ENCODE measurements at places on chromosomes 2 and 18.
A peak's percentile ranks its signal among the peaks of the same experiment; 100 is the strongest.

GRCh38 chr2:231987124-231987727 is 25.7 kb downstream of the DIS3L2 start:
- DNase-seq, result no peak

GRCh38 chr2:3703236-3703756 is at the start of gene DCDC2C:
DCDC2C (plus strand) TSS chr2:3703575; CDS start chr2:3703752, 177 bp downstream.
- no peak for DNase-seq

- DNase-seq, result no peak
These were observed 81.5 kb upstream of the CD226 start for GRCh38 chr18:70029163-70029562.

- DNase-seq, result no peak
These were observed 30.9 kb downstream of the STK39 start for GRCh38 chr2:168216351-168217005.

GRCh38 chr18:62386601-62387000 is 61.5 kb downstream of the TNFRSF11A start:
- no peak for DNase-seq

DNA sequence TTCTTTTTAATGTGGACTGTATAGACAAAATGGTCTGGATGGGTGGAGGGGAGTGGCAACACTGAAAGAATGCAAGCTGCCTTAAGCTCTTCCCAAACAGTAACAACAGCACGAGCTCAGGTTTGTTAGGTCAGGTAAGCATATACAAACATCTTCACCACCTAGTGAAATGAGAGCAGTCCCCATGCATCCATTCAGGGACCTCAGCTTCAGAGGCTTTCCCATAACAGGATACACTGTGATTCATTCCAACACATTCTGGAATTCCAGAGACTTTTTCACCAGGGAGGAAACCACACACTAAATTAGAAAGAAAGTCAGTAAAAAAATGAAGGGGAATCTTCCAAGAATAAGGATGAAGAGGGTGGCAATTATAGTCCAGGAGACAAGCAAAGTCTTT is 50.4 kb upstream of the BZW1 start:
- DNase-seq, result no peak

GRCh38 chr2:241686324-241686649 is 328 bp downstream of the DTYMK start:
- no peak for DNase-seq

GRCh38 chr18:26863122-26863879 is 2.2 kb downstream of the AQP4 start:
- no peak for DNase-seq

GRCh38 chr2:29920130-29920577 is 1.2 kb downstream of the ALK start:
- DNase-seq, result no peak

- DNase-seq, result no peak
These were observed 6.4 kb downstream of the PSME4 start for GRCh38 chr2:53964257-53964952.

GRCh38 chr2:154437104-154437503 is 261.4 kb upstream of the KCNJ3 start:
- DNase-seq, result no peak

DNA sequence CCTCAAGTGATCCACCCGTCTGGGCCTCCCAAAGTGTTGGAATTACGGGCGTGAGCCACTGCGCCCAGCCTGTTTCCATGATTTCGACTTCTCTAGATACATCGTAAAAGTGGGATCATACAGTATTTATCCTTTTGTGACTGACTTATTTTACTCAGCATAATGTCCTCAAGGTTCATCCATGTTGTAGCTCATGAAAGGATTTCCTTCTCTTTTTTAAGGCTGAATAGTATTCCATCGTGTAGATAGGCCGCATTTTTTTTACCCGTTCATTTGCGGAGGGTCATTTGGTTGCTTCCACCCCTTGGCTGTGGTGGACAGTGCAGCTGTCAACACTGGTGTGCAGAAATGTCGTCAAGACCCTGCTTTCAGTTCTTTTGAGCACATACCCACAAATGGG is 48.8 kb upstream of the SMAD7 start:
- no peak for DNase-seq

DNA sequence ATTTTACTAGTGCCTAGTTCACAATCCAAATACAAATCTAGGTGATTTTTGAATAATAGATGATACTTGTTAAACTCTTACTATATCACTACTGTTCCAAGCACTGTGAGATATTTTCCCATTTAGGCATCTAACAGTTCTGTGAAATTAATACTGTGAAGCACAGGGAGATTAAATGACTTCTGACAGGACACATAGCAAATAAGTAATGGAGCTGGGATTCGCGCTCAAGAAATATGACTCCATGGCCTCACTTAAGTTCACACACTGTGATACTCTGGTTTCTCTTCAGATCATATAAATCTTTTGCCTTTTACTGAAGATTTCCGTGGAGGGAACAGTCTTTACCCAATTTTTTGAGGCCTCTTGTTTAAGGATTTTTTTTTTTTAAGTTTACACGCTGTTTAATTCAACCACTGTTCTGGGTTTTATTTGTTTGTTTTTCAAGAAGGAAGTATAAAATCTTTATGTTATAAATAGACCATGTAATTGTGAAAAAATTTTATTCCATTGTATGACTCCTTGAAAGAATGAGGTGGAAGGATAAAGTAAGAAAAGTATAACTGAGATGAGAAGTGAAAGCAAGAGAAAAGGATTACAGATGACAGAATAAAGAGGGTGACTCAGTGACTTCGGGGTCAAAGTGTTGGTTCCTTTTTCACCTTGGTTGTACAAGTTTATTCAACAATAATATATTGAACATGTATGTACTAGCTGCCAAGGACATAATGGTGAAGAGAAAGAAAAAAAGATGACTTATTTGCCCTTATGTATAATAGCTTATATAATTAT is 30.2 kb downstream of the RBM45 start:
- no peak for DNase-seq

DNA sequence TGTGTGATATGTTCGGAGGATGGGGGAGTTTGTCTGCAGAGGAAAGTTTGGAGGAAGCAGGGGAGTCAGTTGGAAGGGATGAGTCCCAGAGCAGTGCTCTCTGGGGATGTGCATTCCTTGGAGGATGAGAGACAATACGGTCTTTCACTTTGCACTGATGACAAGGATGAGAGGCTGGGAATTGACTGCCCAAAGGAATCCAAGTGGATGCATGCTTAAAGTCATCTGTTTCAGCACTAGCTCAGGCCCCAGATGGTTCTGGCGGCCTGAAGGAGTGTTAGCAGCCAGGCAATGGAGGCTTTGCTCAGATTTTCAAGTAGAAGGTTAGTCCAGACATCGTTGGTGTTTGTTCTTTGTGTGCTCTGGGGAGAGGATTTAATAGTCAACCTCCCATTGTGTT is 100.2 kb downstream of the CRIM1 start:
- no peak for DNase-seq

- DNase-seq, result no peak
These were observed 1.4 kb upstream of the HNRNPA3 start for GRCh38 chr2:177211169-177211568.

GRCh38 chr2:235493775-235494715 is at the start of gene AGAP1:
AGAP1 (plus strand) TSS chr2:235494043.
- peak; percentile 93 for DNase-seq

- peak; percentile 74 for DNase-seq
These were observed 39.9 kb downstream of the STK17B start for GRCh38 chr2:196131384-196131937.

- no peak for DNase-seq
These were observed 676.1 kb upstream of the GYPC start for GRCh38 chr2:125979886-125980285.

DNA sequence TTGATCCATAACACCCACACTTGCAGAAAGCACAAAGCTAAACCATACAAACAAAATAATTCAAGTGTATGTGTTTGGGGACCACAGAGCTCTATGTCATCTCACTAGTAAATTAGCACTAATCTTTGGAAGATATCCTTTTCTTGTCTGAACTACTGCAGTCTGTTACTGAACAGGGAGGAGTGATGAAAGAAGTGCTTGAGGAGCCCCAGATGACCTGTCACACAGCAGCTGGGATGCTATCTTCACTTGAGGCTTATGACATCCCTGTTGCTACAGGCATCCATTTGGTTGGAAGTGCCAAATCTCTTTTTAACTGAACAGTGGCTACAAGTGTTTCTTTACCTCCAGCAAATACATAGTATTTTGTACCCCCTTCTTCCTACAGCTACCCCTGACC is 386.3 kb upstream of the CHAC2 start:
- no peak for DNase-seq

- no peak for DNase-seq
These were observed 83.0 kb upstream of the HNRNPA3 start for GRCh38 chr2:177129610-177130009.

DNA sequence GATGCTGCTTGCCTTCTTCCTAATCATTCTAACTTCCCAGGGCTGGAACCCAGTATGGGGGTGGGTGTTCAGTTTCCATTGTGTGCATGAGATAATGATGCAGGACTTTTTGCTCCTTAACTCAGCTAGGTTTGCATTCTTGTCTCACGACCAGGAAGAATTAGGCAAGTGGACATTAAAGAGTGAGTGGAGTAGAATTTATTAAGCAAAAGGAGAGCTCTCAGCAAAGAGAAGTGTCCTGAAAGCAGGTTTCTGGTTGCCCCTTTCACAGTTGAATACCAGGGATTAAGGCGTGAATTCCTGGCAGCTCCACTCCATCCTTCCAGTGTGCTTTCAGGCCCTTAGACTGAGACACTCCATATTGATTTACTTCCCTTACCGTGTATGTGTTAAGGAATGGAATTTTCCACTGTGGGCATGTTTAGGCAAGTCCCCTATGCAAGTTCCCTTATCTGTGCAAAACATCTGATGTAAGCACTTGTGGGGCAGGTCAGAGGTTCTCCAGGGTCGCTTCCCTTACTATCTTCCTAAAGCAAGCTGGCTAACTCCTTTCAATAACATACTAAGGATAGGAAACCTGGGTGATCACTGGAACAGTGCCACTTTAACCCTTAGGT is 126.5 kb downstream of the GPR39 start:
- DNase-seq, result no peak

- DNase-seq, result no peak
These were observed 30.0 kb downstream of the PMAIP1 start for GRCh38 chr18:59929621-59930295.

DNA sequence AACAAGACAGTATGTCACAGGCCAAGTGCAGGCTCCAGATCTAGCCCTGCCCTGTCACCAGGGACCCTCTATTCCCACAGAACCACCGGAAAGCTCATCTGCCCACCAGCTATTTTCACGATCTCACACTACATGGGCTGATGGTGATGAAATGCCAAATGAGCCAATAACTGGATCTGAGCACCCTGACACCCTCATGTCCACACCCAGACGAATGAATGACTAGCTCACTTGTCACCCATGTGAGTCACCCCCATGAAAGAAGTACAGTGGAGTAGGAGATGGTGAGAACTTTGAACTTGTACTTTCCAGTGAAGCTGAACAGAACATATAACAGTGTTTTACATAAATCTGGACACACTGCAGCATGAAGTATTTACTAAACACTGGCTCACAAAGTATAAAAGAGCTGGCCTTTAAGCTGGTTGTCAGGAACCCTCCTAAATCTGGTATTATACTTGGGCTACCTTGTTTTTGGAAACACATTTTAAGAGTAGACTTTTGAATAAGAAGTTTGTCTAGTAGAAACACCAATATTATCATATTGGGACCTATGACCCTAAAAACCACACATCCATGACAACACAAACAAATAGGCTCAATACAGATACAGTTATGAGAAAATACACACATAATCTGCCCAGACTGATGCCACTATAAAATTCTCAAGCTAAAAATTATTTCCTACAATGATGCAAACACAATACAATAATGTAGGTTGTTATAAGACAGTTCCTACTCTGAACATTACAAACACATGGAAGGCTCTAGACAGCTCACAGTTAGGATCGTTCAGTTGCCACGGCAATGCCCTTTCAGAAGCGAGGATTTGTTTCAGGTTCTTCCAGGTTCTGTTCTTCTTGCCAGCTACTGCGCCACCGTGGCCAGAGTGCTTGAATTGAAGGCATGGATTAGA is 19.0 kb downstream of the INO80C start:
- DNase-seq, result no peak

GRCh38 chr2:113160962-113161361 is 12.8 kb upstream of the PSD4 start:
- DNase-seq, result no peak

DNA sequence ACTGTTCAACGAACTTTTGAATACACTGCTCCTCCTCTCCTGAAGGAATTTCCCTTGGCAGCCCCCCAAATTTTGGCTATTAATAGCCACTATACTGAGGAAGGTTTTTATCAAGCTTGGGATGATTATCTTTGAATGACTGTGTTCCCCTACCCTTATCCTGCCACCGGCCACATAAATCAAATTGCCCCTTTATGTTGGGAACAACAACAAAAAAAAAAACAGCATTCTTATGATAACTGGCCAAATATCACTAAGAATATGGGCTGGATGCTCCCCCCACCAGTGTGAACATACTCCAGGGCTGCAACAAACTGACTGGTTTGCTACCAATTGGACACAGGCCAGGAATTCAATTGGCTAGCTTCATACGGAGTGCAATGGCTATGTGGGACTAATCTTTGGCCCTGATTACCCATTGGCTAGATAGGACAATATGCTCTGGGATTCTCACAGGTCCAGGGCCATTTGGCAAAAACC is 20.6 kb downstream of the DUSP11 start:
- DNase-seq, result no peak

DNA sequence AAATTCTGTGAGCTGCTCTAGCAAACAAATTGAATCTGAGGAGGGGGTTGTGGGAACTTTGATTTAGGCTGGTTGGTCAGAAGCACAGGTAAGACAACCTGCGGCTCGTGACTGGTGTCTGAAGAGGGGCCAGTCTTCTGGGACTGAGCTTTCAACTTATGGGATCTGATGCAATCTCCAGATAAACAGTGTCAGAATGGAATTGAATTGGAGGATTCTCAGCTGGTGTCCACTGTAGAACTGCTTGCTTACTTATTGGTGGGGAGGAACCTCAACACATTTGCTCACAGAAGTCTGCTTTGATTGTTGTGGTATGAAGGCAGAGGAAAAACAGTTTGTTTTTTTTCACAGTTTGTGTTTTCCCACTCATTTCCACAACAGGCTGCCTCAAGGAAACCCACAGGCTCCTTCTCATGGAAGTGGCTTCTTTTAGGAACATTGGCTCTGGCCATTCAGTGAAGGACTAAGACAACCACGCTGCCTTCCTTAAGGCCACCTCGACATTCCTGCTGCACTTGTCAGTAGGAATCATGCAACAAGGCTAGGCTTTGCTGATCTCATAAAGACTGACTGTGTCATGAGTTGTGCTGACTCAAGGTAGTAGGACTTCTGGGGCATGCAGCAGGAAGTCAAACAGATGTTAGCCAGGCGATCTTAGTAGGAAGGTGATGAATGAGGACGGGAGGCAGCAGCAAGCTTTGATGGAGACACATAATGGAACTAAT is 104.7 kb downstream of the TSN start:
- no peak for DNase-seq

DNA sequence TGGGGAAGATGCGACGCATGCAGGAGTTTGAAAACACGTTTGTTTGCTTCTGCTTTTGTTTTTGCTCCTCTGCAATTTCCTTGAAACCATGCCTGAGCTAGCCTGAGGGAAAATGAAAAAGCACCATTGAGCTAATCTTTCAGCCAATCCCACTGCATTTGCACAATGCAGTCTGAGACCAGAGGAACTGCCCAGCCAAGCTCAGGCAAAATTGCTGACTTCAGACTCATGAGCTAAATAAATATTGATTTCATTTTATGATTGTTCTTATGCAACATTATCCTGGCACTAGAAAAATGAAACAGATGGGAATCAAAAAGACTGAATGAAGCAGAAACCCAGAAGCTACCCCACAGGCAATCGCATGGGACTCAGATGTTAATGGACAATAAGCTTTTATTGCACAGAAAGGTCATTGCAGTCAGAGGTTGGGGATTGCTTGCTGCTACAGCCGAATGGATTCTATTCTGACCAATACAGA is 37.0 kb downstream of the TPRKB start:
- DNase-seq, result no peak

All from suprapubic skin (tissue), 4 donors.